Fibroblast of pulmonary artery (primary cell): ENCODE measurements at places on chromosomes 6 and 20.

DNA sequence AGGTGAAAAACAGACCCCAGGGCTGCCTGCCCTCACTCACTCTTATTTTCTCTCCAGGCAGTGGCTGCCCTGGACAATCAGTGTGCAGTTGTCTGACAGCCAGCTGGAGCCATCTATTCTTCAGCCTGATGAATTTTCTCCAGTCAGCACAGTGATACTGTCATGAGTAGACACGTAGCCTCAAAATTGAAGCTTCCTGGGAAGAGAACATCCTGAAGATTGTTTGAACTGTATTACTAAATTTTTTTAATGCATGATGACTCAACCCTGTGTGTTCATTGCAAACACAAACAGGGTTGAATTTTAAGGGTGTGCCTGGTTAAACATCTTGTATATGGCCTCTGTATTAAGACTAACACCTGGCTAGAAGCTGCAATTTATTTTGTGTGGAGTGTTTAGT lies 49.8 kb upstream of the STXBP5 start:
- peak; percentile 49 for DNase-seq

DNA sequence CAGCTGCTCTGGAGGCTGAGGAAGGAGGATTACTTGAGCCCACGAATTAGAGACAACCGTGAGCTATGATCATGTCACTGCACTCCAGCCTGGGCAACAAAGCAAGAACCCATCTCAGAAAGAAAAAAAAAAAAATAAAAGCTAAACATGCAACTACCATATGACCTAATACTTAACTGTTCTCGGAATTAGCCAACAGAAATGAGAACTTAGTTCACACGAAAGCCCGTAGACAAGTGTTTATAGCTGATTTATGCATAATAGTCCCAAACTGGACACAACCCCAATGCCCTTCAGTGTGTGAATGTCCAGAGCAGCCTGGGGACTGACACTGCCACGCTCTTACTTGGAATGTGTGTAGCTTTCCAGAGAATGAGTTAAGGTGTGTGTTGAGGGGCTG lies 211.5 kb upstream of the PROKR2 start:
- no peak for DNase-seq

GRCh38 chr6:91860541-91861335 lies 1273.9 kb upstream of the MAP3K7 start:
- DNase-seq, result peak; percentile 1

GRCh38 chr6:166308033-166308768 lies at the start of gene PRR18:
PRR18 (minus strand) TSS chr6:166308392; CDS start chr6:166308142, 250 bp downstream.
- no peak for DNase-seq

DNA sequence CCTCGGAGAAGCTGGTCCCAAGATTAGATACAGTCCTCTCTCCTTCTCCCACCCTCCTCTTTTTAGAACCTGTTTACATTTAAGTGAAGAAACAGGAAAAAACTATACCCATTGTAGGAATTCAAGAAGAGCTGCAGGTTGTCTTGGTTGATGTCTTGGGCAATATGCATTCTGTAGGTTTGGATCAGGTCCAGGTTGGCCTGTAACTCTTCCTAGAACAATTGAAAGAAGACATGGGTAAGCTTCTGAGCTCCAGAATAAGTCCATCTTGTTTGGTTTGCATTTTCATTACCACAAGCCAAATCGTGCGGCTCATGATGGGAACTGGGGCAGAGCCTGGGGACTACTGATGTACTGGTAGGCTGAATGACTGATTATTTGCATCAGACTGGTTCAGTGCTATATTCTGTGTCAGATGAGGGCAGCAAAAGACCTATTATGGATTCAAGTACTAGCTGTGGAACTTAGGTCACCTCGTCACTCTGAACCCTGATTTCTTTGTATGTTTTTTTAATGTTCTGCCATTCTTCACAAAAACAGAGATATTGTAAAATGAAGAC lies 20.3 kb upstream of the SLA2 start:
- DNase-seq, result peak; percentile 60

DNA sequence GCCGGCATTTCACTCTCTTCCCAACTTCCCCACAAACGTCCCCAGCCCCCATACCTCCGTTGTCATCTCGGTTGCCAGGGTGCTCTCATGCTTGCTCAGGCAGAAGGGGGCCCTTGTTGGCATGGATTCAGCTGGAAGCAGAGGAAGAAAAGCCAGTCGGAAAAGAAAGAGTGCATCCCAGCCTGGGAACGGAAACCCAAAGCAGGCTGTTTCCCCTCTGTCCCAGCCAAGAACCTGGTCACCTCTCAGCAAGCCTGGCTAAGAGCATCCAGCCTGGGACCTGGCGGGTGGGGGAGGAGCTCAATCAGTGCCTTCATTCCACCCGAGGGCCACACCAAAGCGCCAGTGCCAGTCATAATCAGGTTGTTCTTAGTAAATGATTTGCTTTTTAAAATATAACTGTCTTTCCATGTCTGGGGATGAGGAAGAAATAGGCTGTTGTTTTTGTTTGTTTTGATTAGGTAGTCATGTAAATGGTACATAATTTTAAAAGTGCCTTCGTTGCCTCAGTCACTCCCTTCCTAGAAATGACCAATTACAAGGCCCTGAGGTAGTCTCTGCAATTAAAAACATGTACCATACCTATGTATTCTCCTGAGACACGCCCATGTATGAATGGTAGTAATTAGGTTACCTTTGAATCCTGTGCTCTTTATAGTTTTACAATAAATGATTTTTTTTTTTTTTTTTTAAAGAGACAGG lies 21.1 kb downstream of the CHMP4B start:
- peak; percentile 78 for DNase-seq

DNA sequence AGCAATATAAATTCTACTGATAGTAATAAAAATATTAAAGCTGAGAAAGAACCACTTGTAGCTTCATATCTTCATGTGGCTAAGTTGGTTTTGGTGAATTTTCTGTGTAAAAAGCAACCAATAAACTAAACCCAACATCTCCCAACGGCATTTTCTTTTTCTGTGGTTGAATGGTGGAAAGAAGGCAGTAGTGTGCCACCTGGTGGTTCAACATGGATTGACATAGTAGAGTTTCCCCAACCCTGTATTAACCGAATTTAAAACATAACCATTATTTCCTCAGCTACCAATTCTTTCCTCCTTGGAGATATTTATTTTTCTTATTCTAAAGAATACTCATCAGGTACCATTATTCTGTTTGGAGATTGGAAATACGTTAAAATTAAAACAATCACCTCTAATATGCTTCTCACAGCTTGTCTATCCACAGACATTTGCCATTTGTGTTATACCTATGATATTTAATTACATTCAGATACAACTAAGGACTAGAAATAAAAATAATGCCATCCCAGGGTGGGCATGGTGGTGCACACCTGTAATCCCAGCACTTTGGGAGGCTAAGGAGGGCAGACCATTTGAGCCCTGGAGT lies 117.1 kb upstream of the EEF1E1 start:
- peak; percentile 77 for DNase-seq

GRCh38 chr20:14986026-14986655 lies 648.7 kb upstream of the FLRT3 start:
- DNase-seq, result peak; percentile 33

DNA sequence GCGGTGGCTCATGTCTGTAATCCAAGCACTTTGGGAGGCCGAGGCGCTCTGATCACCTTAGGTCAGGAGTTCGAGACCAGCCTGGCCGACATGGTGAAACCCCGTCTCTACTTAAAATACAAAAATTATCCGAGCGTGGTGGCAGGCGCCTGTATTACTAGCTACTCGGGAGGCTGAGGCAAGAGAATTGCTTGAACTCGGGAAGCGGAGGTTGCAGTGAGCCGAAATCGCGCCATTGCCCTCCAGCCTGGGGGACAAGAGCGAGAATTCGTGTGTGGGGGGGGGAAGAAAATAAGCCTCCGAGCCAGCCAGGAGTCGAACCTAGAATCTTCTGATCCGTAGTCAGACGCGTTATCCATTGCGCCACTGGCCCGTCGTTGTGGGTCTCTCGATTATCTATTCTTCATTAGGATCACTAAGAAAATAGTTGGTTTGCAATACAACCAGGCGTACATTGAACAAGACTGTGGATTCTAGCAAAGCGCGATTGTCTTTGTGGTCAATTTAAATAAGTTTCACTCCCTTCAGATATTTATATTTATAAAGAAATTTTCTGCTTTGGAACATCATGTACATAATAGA lies 33.9 kb upstream of the PRSS16 start:
- DNase-seq, result peak; percentile 12

DNA sequence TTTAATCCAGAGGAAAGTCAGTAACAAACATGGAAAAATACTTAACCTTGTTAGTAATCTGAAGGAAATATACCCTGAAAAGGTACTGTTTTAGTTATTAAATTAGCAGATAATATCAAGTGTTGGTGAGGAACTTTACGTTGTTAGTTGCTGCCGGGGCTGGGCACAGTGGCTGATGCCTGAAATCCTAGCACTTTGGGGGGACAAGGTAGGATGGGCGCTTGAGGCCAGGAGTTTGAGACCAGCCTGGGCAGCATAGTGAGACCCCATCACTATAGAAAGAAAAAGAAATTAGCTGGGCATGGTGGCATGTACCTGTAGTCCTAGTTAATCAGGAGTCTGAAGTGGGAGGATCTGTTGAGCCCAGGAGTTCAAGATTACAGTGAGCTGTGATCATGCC lies 72.7 kb upstream of the DYNLRB1 start:
- DNase-seq, result no peak

DNA sequence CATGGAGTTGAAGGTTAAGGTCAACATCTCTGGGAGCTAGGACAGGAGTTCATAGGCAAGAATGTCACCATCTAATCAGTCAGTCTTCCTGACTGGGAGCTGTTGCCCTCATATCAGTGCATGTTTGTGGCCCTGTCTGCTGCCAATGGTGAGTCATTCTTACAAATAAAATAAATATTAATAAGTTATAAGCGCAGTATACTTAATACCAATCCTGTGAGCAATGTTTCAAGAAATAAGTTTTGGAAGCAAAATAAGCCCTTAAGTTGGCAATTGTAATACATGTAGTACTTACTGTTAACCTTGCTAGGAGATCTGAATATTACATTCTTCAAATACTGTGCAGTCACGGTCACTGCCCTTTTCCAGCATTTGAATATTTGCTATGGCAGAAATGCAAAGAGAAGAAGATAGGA lies 20.2 kb upstream of the MDGA1 start:
- peak; percentile 43 for DNase-seq

DNA sequence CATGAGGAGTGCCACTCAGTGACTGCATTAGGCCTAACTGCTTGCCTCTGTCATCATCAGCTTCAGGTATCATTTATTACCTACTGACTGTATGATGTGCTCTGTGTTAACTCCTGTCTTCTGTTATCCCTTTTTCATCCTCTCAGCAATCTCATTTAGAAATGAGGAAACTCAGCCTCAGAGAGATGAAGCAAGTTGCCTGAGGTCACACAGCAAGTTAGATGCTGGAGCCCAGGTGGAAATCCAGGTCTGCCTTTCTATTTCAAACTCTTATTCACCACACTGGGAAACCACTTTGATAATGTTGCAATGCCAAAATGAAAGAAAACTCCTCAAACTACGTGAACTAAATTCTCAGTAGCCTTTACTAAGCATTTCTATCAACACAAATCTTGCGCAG lies 1.3 kb downstream of the FERMT1 start:
- no peak for DNase-seq

GRCh38 chr6:151550618-151551017 lies 56.8 kb downstream of the CCDC170 start:
- DNase-seq, result no peak

DNA sequence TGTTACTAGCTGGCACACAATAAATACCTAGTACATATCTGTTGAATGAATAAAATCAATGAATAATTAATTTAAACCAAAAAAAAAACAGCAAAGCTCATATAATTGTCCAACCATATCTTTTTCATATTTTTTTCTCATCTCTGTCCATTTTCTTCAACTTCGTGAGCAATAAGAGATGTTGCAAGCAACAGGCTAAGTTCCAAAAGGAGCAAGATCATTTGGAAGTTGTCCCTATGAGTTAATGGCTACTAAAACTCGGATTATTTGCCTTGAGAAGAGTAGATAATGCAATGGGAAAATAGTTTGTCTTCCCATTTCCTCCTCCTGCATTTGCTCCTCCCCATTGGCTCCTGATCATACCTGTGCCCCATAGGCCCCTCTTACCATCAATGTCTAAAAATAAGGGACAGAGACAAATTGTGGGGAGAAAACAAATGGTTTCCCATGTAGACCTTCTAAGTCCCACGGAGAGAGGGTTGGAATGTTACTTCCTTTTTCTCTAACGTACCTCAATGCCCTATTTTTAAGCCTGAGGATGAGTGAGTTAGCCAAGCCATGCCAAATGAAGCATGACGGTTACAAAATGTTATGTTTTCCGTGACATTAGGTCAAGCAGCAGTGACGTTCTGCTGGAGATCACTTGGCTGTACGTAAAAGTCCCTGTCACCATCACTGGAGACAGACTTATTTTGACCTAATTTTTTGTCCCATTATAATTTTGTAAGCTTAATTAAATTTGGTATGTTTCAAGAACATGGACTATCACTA lies 217.3 kb upstream of the PREP start:
- no peak for DNase-seq

GRCh38 chr20:6178537-6178936 lies 55.7 kb upstream of the FERMT1 start:
- DNase-seq, result peak; percentile 69

DNA sequence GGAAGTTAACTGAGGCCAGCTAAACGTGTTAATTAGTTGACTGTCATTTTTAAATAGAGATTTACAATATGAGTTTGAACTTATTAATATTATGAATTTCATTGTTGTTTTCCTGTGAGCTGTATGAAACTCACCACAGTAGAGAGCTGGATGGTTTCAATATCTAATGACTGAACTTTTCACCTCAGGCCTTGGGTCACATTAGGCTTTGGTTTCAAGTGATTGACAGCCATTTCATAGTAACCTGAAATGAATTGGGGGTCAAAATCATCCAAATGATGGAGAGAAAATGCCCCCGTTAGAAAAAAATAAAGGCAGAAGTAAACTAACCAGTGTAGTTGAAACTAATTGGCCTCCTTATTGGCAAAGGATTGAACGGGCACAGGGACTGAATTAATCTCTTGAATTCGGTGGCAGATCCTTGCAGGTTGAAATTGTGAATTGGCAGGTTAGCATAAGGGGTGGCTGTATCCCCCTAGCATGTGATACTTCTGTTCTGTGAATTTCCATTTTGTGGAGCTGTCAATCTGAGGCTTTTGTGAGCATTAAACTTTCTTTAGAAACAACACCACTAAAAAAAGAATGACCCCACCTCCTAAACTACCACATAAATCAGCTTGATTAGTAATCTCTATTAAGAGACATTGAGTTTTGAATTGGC lies 155.1 kb upstream of the MMS22L start:
- no peak for DNase-seq

- peak; percentile 62 for DNase-seq
These were observed 11.3 kb downstream of the DIDO1 start for GRCh38 chr20:62914970-62915457.

DNA sequence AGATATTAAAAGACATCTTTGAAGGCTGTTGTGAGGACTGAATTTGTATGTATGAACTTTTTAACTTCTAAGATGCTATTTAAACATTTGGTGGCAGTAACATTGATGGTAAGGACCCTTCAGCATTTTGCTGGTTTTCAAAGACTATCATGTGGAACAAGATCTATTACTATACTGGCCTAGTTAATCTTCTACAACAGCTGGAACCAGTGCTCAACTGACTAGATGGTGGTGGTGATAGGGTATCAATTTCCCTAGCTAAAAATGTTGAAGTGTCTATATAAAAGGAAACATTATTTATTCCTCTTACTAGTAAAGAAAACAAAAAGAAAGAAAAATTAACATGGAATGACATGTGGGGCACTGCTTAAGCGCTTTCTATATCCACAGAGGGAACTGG lies 195.7 kb downstream of the TASP1 start:
- DNase-seq, result no peak

- no peak for DNase-seq
These were observed 281.6 kb upstream of the CITED2 start for GRCh38 chr6:139655783-139656705.

GRCh38 chr6:13519839-13520238 lies 32.4 kb upstream of the GFOD1 start:
- no peak for DNase-seq
